GM12865 (cell line): ENCODE measurements at places on chromosomes 3 and 15.

DNA sequence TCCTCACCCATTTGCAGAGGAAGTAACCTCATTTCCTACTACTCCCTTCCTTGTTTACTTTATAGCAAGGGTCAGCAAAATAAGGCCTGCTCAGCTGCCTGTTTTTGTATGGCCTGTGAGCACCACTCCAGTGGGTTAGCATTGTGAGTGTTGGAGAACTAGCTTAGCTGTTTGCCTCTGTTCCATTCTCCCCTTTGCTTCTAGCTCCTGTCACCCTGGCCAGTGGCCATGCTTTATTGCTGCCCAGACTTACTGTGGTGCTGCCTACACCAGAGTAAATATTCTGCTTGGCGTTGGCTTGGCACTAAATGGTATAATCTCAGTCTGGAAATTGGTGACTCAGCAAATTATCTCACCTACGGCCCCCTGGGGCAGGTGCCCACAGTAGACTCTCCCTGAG, 8.8 kb downstream of the PDCD6IP start:
- DNase-seq = no peak

- no peak for DNase-seq
These were observed 83.4 kb upstream of the WNT7A start for GRCh38 chr3:13963137-13963886.

GRCh38 chr15:57827021-57827420, 120.5 kb downstream of the POLR2M start:
- DNase-seq = peak; percentile 30

GRCh38 chr3:179321668-179322285, 1.1 kb upstream of the ZNF639 start:
- peak; percentile 41 for DNase-seq

GRCh38 chr3:143070977-143071551, 48.5 kb upstream of the CHST2 start:
- DNase-seq = no peak

GRCh38 chr3:171110715-171111114, 84.2 kb upstream of the SLC2A2 start:
- DNase-seq = no peak

DNA sequence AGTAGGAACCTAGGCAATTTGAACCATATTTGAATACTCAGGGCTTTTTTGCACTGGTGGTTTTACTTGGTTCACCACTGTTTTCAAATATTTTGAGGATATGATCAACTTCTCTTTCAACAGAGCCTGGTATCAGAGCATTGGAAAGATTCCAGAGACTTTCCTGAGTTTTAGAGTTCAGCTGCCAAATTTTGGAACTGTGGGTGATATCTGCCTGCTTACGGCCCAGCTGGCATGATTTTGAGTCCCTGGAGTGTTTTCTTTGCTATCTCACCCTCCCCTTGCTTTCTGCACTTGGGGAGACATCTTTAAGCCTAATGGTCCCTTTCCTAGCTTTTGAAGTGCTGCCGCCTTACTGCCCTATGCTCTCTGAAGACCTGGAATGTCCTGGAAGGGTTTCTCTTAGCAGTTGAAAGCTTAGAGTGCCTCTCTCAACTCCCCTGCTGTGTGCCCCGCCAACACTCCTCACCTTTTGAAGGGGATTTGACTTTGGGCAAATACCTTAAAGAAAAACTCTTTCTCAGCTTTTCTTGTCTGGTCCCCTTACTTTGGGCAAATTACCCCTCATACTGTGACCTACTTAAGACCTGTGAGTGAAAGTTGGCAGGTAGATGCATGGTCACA, 539.1 kb downstream of the MFSD1 start:
- DNase-seq = no peak

GRCh38 chr15:83809345-83809744, 155.4 kb downstream of the ADAMTSL3 start:
- no peak for DNase-seq
